ENCODE measurements at places on chromosomes 5 and 9.

- DNase-seq, result no peak
These were observed 64.0 kb upstream of the HAND1 start for GRCh38 chr5:154542000-154542399.

DNA sequence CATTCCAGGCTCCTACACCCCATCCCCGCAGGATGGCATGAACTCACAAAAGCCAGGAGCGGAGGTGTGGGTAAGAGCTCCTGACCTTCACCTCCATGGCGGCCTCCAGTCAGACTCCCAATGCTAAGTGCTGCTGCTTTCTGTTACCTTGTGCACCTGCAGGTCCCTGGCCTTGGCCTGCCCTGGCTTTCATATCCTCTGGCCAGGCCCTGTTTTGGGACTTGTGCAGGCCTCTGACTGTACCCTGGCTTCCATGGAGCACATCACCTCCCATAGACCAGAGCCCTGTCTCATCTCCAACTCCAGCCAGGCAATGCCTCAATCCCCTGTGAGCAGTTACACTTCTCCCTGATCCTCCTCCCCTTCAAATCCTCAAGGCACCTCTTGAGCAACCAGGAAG is 124.5 kb downstream of the MED10 start:
- DNase-seq, result no peak

DNA sequence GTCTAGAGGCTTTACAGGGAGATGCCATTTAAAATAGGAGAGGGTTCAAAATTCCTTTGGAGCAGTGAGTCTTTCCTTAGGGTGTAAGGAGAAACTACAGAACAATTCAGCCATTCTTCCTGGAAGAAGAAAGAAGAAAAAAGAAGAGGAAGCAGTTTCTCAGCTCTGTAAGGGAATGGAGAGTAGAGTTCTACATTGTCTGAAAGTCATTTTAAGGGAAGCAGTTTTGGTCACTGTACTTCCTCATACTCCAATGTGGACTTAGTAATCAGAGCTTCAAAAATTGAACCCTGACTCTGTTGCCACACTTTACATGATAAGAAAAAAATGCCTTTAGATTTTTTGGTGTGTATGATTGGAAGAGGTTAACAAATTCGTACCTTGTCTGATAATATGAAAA is 122.4 kb downstream of the LRRC70 start:
- DNase-seq, result no peak

- peak; percentile 96 for DNase-seq
These were observed 1164.6 kb upstream of the CDH18 start for GRCh38 chr5:21152611-21153010.

GRCh38 chr5:136043551-136043950 is 14.8 kb downstream of the TGFBI start:
- DNase-seq, result no peak

- no peak for DNase-seq
These were observed 117.9 kb downstream of the GADD45G start for GRCh38 chr9:89722712-89723111.

GRCh38 chr5:58582019-58582802 is 664 bp upstream of the RAB3C start:
- DNase-seq, result peak; percentile 1

- DNase-seq, result peak; percentile 24
These were observed 1660.8 kb upstream of the ACO1 start for GRCh38 chr9:30723656-30724055.

- DNase-seq, result no peak
These were observed 159.6 kb downstream of the ACTL7B start for GRCh38 chr9:108696156-108696555.

DNA sequence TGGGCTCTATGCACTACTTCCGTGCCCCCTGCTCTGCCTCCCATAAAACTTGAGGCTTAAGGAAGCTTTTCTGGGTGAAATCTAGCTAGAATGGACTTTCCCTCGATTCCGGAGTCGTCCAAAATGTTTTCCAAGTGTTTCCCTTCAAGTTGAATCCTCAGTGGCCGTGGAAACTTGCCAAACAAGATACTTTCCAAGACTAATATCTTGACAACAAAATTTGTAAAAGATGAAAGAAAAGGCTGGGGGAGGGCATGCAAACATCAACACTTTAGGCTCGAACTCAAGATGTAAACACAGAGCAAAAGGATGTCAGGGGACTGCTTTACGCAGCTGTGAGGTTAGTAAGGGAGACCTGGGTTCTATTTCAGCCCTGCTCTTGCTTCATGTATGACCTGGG is 482.8 kb upstream of the KLF4 start:
- DNase-seq, result no peak

DNA sequence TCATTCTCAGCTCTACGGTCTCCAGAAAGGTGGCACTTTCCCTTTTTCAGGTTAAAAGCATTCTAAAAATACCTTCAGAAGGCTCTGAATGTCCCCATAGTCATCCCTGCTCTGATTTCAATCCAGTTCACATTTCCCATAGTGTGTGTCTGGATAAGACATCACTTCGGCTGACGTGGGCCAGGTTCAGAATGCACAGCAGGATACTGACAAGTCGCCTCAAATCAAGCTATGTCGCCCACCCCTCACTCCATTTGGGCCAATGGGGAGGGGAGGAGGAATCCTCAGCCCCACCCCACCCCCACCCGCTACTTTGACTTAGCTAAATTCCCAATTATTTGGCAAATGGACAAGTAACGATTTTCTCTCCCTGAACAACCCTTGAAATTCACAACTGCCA is 148.0 kb downstream of the SLIT3 start:
- DNase-seq, result no peak

DNA sequence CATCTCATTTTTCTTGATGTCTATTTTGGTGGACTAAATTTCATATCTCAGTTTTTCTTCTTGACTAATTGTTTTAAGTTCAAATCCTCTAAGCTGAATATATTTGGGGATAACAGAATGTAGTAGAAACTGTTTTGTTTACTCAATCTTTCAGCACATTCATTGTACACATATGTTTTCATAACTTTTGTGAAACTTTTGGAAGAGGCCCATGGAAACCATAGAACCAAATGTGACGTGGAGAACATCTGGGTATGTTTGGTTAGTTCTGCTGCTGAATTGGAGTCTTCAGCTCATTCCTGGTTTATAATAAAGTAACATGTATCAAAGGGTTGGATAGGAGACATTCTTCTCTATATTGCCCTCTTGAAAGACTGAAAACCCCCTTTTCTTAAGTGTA is 88.4 kb downstream of the CCDC171 start:
- no peak for DNase-seq

GRCh38 chr9:98977246-98977714 is 33.6 kb downstream of the COL15A1 start:
- no peak for DNase-seq

DNA sequence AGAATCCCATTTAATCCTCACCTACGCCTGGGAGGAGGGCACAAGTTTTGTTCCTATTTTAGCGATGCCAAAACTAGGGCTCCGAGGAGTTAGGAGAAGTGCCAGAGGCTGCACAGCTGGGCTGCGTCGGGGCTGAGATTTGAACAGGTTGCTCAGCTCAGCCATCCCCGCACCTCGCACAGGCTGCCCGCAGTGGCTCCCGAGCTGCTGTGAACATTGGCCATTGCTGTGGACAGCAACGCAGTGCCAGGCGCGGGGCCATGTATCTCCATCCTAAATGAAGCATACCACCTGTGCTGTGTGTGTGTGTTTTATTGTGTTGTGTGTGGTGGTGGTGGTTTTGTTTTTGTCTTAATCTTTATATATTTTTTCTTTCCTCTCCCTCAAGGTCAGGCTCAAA is 52.0 kb downstream of the AK8 start:
- no peak for DNase-seq

GRCh38 chr5:107464416-107464815 is 206.3 kb downstream of the EFNA5 start:
- DNase-seq, result no peak

- DNase-seq, result no peak
These were observed 194.8 kb downstream of the CRB2 start for GRCh38 chr9:123550797-123551196.

- DNase-seq, result no peak
These were observed 60.1 kb upstream of the SLC30A5 start for GRCh38 chr5:69033690-69034089.

DNA sequence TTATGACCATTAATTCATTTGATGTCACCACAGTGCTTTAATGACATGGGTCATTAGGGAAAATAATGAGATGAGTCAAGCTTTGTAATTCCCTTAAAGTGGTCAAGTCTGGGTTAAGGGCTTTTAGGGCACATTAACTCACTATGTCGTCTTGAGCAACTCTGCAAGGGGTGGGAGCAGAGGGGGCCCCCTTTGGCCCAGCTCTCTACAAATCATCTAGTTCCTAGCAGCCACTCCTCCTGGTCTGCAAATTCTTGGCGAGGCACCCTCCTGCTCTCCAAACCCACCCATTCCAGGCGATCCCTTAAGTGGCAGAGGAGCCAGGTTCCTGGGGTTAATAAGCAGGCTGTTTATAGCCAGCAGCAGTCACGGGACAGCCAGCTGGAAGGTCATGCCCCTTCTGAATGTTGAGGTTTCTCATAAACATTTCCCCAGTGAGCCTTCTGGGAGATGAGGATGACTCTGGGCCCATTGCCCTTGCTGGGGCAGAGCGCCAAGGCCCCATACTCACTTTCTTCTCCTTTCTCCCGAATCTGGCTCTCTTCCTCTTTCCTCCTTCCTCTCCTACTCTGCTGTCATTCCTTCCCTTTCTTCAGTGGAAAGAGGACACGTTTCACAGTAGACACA is 14.3 kb upstream of the GPX3 start:
- DNase-seq, result no peak

GRCh38 chr5:98639274-98639673 is 134.2 kb upstream of the RGMB start:
- DNase-seq, result no peak

DNA sequence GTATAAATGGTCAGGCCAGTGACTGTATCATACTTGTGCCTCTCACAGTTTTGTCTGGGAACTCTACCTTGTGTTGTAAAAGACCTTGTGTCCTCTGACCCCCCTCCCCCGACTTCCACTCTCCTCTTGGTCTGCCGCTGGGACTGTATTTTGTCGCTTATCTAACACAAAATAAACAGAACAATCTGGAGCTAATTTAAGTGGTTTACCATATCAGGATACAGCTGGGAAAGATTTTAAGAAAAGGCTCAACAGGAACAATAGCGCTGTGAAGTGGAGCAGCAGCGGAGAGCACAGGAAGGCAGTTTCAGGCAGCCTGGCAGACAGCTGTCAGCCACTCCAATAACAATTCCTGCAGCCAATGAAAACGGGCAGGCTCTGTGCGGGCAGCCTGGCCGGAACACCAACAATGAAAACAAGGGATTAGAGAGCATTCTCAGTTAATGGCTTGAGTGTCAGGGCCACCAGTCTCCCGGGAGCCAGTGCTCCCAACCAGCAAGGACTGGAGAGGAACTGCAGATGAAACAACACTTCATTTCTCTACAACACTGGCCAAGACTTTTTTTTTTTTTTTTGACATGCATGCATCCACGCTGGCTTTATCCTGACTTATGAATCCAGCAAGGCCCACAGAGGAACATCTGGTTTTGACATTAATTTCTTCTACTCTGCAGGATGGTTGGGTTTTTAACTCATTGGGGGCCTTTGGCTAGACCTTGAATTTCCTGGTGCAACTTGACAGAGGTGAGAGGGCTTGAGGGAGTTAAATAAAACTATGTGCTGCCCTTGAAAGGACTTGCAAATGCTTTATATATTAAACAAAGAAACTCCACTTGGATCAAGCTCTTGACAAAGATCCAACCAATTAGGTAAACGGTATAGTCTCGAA is 76.7 kb downstream of the ARSB start:
- peak; percentile 88 for DNase-seq

DNA sequence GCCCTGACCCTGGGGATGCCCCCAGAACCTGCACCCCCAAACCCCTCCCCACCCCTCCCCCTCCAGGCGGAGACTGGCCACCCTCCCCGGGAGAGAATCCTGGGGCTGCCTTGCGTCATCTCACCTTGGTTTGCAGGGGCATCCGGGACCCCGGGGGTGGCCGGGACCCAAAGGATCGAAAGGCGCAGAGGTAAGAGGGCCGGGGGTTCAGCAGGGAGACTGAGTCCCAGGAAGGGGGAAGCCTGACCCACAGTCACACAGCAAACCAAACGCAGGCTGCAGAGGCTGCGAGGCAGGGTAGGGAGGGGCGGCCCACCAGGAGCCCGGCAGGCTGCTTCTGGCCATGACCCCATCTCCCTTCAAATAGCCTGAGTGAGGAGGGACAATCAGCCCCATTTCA is 33.8 kb upstream of the ORM1 start:
- DNase-seq, result no peak

DNA sequence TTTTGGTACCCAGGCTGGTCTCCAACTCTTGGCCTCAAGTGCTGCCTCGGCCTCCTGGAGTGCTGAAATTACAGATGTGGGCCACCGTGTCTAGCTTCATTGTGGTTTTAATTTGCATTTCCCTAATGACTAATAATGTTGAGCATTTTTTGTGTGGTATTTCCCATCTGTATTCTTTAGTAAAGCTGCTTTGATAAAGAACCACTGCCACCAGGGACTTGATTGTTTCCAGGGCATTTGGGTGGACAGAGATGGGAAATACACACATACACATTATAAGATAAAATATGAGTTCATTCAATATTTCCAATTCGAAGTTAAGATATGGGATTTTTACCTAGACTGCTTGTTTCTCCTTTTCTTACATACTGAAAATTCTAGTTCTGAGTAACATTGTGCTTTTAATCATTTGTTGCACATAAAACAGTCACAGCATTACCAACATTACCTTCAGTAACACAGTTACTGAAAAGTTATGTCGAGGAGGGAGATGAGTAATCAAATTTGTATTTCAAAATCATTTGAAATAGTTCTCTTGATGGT is 28.9 kb downstream of the HABP4 start:
- DNase-seq, result peak; percentile 64

DNA sequence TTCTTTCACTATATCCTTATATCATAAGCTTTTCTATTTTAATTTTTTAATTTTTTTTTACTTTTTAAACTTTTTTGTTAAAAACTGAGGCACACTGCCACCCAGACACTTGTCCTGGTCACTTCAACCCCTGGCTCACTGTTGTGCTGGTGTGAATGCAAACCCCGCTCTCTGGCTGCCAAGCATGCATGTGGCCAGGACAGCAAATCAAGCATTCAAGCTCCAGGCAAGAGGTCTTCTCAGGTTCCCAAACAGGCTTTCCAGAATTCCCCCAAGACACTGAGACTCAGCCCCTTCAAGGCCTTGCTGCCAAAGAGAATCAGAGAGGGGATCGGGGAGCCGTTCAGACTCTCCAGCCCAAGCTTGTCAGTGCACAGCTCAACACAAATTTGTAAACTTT is 139.9 kb downstream of the FANCC start:
- no peak for DNase-seq

- no peak for DNase-seq
These were observed 110.3 kb upstream of the IQGAP2 start for GRCh38 chr5:76292620-76293322.

DNA sequence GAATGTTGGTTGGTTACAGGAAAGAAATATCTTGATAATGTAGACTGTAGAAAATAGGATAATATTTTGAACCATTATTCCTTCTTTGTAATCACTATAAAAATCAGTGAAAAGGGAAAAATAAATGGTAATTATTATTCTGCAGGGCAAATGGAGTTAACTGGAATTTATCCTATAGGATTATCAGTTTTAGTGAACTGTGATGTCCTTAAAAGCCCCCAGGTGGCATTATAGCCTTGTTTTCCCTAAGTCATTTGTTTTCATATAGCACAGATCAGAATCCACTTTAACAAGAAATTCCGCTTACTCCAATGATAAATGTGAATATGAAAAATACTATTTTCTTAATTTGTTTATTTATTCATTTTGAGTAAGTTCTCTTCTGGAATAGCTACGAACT is 26.2 kb upstream of the WDR41 start:
- DNase-seq, result peak; percentile 1

- peak; percentile 85 for DNase-seq
These were observed 25.2 kb upstream of the CEMIP2 start for GRCh38 chr9:71793386-71794105.

- DNase-seq, result no peak
These were observed 52.4 kb downstream of the RFX3 start for GRCh38 chr9:3473405-3473804.

Measured in astrocyte (in vitro differentiated cells and primary cell).